Activated T-helper 1 cell treated with Interleukin-2 at 50 U/mL for 16 hours (primary cell): ENCODE measurements at places on chromosomes 4 and X.

- DNase-seq, result no peak
These were observed 20.4 kb downstream of the ZNF157 start for GRCh38 chrX:47390780-47391179.

- DNase-seq, result no peak
These were observed 37.8 kb downstream of the WWC2 start for GRCh38 chr4:183136855-183137254.

- no peak for DNase-seq
These were observed 129.4 kb downstream of the RASL11B start for GRCh38 chr4:52991472-52991871.

- DNase-seq, result peak; percentile 26
These were observed 29.3 kb upstream of the BOD1L1 start for GRCh38 chr4:13656569-13657405.

DNA sequence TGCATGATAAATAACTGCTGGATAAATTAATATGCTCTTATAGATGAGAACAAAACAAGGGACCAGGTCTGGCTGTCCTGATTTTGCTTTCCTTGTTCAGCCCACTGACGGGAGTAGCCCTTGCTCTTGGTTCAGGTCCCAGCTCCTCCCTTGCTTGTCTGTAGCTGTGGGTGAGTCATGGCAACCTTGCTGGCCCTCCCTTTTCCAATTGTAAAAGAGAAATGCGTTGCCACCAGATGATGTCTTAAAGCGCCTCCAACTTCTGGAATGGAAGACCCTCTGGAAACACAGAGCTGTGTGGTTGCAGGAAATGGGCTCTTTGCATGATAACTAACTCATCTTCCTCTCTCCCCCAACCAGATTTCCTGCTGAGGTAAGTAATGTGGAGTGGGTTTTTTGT is 171.4 kb downstream of the AASDH start:
- DNase-seq, result no peak

DNA sequence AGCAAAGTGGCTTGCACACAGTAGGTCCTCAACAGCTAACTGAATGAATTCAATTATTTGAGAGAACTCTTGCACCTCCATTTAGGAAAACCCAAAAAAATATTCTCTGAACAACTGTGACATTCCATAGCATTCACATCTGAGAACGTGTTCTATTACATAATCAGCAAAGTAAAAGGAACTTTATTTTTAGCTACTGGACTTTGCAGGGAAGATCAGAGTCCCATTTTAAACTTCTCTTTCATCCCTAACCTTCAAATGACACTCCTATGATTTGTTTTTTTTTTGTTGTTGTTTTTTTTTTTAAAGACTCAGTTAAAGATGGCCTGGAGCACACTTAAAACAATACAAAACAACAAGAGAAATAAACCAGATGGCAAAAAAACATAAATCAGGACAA is 30.9 kb downstream of the RAI2 start:
- DNase-seq, result no peak

DNA sequence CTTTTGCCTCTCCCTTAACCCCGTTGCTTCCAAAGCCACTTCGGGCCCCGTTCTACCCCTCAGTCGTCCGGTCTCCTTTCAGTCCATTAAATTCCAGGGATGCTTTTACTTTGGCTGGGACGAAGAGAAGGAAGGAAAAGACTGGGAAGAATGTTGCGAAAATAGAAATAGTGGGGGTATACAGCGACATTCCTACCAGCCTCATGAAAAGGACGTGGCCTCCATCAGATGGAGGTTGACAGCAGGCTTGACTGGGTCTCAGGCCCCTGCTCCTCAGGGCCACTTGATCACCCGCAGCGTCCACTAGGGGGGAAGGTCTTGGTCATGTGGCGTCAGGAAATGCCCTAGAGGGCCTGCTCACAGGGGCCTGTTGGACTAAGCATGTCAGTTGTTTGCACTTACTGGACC is 657 bp upstream of the ANKRD50 start:
- no peak for DNase-seq

DNA sequence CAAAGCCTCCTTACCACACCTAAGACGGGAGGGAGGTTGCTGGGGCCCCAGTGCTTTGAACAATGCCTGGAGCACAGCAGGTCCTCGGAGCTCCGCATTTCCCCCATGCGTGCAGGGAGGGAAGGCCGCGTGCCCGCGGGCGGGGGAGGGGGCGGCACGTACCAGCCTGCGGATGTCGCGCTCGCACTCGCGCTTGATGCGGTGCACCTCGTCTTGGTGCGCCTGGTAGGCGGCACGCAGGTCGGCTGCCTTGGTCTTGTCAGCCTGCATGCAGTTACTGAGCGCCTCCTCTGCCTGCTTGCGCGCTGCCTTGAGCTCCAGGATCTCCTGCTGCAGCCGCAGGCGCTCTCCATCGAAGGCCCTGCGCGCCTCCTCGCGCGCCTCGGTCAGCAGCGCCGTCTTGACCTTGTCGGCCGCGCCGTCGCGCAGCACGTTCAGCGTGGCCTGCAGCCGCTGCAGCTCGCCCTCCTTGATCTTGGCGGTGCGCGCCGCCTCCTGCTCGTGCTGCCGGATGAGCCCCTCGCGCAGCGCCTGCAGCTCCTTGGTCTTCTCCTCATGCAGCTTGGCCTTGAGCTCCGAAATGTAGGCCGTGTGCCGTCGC is 87.2 kb upstream of the C4orf50 start:
- DNase-seq, result no peak

DNA sequence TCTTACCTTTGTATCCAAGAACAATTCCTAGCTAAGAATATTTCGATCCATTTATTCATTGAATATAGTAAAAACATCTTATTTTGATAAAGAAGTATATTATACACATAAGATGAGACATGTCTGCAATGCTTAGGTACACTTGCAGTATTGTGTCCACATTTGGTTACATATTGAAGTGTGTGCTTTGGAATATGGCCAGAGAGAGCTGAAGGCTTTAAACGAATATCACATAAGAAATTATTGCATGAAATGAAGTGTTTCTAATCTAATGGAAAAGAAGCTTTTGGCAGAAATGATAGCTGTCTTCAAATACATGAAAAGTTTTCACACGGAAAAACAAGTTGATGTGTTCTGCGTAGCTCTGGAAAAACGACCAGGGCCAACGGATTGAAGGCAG is 516.1 kb upstream of the ZFP42 start:
- no peak for DNase-seq

DNA sequence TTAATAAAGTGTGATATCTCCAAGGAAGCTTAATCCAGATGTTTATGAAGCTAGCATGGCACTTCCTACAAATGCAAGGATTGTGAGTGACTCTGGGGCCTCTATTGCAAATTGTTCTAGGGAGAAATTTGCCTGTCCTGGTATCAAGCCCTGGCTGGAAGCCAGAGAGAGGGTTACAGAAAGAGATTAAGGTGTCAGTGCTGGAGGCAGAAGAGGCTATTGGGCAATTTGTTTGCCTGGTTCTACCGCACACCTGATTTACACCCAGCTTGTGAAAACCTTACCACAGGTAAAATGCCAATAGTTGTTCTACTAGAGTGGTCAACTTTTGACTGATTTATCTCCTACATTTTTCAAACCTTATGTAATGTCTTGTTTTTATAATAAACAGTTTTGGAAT is 186.7 kb upstream of the FAT1 start:
- DNase-seq, result no peak

DNA sequence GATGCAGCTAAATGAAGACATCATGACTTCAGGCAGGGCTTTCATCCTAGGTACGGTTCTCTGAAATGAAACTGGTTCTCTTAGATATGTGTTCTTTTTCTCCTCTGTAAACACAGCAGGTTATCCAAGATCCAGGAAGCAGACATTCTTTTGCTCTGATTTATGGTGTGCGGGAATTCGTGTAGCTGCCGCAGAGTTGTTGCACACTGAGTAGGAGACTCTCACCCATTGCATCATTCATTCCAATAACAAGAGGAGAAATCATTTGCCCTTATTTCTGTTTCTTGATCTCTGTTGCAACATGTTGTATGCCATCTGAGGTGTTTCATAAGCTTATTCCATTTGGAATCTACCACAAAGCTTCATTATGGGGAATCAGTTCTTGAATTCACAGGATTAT is 133.6 kb upstream of the VCX2 start:
- no peak for DNase-seq

DNA sequence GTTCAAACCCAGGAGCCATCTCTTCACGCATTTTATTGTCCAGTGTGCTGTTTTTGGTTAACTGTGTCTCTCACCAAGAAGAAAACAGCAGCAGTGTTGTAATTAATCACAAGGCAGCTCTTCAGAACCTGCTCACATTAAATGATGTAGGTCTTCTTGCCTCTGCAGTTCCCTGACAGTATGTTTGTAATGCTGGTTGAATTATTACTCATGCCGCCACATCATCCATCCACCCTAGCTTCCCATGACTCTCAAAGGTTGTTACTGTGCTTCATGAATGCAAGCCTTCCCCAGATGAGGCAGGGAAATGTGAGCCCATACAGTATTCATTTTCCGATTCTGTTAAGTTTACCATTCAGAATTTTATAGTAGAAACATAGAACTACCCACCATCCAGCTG is 17.4 kb downstream of the TLR10 start:
- DNase-seq, result no peak

- DNase-seq, result no peak
These were observed 6.8 kb upstream of the IQSEC2 start for GRCh38 chrX:53288189-53288588.

DNA sequence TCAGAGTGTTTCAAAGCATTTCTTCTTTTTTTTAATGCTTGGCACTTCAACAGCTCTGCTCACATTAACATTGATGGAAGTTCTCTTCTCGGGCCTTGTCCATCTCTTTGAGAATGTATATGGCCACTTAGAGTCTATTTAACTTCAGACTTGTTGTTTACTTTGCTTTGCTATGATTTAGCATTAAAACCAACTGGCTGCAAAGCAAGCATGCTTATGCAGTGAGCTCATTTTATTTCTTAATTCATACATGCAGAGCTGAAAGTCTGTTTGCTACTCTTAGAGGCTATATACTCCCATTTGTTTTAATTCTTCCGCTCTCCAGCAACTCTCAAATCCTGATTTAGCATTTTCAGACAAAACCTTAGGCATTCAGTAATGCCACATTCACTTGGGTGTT is 107.6 kb upstream of the PACRGL start:
- no peak for DNase-seq

DNA sequence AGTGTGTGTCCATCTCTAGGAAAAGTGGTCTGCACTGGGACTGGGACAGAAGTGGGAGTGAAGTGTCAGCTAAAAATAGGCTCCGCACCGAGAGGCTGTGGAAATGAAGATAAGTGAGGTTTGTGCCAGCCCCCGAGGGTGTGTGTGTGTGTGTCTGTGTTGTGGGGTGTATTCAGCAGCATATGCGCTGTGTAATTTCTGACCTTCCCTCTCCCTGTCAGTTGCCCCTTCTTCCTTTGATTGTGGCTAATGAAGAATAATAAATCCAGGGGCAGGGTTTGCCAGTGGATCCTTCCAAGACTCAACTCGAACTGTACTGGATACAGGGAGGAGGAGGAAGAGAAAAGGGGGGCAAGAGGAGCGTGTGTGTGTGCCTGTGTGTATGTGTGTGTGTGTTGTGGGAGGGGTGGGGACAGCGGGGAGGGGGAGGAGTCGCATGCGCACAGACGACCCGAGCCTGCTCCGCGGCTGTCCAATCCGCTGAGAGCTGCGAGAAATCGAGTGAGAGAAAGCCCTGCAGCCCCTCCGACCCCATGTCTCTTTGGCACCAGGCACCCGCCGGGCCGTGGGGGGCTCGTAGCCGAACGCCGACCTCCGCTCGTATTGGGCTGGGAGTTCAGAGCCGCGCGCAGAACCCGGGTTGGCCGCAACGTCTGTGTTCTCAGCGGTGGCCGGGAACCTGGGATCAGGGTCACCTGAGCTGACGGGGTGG is 916 bp upstream of the POU4F2 start:
- DNase-seq, result no peak

GRCh38 chrX:103464774-103465117 is 54.5 kb downstream of the RAB40A start:
- DNase-seq, result peak; percentile 34

GRCh38 chrX:130827648-130828047 is 75.4 kb downstream of the ENOX2 start:
- no peak for DNase-seq

- DNase-seq, result no peak
These were observed 51.3 kb downstream of the RNF150 start for GRCh38 chr4:141081921-141082395.

- no peak for DNase-seq
These were observed 24.1 kb upstream of the FGF16 start for GRCh38 chrX:77422891-77423648.

DNA sequence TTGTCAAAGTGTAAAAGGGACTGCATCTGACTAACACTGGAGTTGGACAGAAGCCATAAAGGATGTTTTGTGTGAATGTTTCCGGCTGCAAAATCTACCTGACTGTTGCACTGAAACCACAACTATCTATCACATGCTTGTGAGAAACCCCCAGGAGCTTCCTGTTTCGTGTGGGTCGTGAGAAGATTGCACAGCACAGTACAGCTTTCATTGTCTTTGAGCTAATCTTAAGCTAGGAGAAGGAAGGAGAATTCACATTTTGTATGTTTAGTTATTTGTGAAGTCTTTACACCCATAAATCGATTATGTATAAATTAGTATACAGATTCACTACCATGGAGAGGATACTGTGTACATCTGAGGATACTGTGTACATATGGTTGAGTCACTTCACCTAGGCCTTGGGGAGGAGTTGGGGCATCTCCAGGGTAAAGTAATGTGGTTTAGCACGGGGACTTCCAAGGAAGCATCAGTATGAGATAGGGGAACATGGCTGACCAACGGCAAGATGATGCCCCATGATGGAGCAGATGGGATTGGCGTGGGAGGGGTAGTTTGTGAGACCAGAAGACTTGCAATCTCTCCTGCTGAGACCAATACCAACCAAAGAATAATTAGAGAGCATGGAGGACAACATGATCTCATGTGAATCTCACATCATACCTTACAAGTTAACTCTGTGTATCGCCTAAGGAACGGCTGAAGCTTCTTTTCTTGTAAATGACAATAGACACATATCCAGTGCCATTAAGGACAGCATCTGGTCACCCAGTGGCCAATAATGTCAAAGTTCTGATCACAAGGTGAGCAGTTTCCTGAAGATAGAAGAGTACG is 43.1 kb upstream of the FAM9C start:
- DNase-seq, result peak; percentile 53

- no peak for DNase-seq
These were observed 149.3 kb downstream of the CENPC start for GRCh38 chr4:67396008-67396407.

- no peak for DNase-seq
These were observed 95.3 kb downstream of the COMMD8 start for GRCh38 chr4:47368211-47368610.
